ENCODE measurements at places on chromosomes 1 and 21.

GRCh38 chr1:208028526-208028925 is 117.6 kb upstream of the CD34 start:
- no peak for DNase-seq

- DNase-seq: no peak
Measured at GRCh38 chr1:211684791-211685190, 9.4 kb upstream of the NEK2 start.

GRCh38 chr1:17370618-17371017 is 1.4 kb upstream of the PADI6 start:
- no peak for DNase-seq

DNA sequence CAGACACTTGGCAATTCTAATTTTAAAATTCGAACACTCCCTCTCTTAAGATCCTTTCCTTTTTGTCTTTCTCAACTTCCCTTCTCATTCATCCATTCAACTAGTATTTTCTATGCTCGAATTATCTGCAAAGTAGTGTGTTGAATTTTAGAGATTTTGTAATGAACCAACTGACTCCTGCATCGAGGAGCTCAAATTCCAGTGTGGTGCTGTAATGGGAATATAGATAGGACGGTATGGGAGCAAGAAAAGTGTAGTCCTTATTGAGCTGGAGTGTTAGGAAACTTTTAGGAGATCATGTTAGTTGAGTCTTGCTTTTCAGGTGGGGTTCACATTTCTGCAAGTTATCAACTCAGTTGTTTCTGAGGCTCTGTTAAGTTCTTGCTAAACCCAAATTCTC is 897.5 kb downstream of the TTLL7 start:
- no peak for DNase-seq

DNA sequence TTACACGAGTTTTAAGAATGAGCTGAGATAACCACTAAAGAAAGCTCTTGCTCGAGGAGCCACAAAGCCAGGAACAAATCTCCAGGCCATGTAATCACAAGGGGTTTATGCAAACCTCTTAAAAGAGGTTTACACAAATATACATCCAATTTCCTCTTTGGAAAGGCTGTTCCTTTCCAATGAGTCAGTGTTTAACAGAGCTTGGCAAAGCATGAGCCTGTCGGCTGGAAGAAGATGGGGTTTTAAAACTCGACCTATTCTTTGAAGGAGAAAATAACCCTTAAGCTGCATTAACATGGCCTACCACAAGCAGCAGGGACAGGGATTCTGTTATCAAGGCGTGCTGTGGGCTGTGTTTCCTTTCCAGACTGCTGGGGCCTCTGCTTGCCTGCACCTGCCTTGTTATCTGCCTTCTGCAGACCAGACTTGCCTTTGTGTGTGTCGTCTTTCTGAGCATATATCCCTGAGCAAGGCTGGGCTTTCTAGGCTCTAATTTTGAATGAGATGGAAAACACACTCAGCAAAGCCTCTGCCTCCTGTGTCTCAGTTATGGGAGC is 40.6 kb upstream of the CYP2J2 start:
- no peak for DNase-seq

DNA sequence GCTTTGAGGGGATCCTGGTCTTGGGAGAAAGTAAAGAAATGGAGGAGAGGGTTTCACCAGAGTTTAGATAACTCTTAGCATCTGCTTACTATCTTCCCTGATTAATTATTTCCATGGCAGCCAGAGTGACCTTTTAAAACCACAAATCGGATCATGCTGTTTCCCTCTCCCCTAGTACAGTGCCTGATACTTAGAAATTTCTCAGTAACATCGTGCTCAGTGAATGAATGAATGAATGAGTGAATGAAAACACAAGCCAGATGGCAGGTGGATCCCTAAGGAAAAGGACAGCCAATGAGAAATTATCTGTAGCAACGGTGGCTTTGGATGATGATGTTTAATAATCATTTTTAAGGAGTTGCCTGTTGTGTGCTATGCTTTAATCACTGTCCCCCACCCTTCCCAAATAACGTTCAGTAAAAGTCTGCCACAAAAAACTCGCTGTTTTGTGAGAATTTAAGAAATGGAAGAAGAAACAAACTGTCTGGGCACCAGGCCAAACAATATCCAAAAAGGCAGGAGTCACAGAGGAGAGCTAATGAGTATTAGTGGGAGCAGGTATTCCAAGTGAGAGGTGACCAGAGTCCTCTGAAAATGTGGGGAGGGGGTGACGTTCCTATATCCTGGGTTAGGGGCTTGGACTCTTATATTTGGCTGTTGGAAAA is 737 bp upstream of the SMAP2 start:
- DNase-seq: no peak

DNA sequence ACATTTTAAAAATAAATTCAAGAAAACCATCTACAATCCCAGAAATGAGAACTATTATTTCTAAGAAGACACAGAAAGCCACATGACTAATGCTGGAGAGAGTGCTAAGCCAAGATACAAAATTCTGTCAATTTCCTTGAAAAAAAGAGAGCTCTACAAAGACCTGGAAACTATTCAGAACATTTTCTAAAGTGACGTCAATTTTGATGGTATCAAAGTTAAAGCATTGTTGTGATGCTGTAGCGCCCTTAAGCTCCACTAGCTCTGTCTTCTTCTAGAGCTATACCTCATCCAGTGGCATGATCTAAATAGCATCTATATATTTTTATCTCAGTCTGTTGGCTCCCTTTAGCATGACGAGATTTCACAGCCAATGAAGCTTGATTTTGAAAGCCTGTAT is 73.9 kb downstream of the ODF2L start:
- no peak for DNase-seq

DNA sequence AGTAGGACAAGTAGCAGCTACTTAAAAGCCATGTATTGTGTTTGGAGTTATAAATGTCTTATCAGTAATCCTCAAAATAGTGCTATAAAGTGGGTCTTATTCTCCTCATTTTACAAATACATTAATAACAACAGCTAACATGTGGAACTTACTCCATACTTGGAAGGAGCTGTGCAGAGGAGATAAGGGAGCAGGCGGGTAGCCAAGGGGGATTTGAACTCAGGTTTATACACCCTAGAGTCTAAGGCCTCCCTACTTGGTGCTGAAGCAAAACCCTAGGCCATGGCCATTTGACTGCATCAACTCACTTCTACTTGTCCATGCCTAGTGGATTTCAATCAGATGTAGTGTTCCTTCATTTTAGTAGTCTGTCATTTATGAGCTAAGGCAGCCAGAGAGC is 72.1 kb downstream of the LMO4 start:
- no peak for DNase-seq

DNA sequence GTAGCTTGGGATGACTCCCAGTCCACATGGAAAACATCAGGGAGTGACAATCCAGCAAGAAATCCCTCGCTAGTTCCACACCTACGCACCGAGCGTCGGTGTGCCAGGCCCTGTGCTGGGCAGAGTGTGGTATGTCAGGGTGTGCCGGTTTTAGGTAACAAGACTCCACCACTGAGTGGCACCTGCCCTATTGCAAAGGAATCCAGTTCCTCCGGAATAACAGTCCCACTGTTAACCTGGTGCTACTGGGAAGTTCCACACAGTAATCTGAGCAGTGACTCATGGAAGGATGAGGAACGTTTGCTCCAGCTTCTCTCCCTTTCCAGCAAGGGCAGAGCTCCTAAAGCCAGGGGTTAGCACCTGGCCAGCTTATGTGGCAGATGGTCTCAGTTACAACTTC is 14.3 kb downstream of the RNF207 start:
- no peak for DNase-seq

DNA sequence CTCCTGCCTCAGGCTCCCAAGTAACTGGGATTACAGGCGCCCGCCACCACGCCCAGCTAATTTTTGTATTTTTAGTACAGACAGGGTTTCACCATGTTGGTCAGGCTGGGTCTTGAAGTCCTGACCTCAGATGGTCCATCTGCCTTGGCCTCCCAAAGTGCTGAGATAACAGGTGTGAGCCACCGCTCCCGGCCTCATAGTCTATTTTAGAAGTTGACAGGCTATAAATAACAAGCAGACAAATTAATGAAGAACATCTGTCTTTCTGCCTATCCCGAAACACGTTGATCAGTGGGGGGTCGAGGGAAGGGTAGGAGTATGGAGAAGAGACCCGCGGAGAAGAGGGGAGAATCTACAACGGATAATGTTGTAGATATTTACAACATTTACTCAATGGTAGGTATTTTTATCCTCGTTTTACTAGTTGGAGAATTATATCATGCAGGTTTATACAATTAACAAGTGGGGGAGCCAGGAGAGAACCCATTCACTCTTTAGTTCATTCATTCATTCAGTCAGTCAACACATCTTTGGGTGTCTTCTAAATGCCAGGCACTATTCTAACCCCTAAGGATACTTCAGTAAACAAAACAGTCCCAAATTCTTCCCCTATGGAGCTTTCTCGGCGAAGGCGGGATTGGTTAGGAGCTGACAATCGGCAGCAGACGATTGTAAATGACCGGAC is 497 bp upstream of the IFNAR2 start:
- no peak for DNase-seq

DNA sequence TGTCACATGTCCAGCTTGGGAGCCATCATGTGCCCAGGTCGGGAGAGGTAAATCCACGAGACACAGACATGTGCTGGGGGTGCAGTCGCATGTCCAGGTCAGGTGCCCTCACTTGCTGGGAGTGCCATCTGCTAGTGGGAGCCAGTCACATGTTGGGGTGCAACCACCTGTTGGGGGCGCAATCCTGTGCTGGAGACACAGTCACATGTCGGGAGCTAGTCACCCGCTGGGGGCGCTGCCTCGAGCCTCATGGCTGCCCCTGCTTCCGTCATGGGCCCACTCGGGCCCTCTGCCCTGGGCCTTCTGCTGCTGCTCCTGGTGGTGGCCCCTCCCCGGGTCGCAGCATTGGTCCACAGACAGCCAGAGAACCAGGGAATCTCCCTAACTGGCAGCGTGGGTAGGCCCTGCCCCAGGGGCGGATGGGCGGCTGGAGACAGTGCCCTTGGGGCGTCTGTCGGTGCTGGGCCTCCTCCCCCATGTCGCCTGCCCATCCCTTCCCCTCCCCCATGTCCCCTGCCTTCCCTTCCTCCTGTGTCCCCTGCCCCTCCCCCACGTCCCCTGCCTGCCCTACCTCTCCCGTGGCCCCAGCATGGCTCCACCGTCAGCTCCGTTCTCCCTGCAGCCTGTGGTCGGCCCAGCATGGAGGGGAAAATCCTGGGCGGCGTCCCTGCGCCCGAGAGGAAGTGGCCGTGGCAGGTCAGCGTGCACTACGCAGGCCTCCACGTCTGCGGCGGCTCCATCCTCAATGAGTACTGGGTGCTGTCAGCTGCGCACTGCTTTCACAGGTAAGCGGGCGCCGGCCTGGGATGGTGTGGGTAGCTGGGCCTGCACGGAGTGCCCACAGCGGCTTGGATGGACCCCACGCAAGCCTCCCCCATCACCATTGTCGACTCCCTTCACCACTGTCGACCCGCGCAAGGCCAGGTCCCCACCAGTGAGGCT is at the start of gene PRSS38:
Gene PRSS38 (plus strand): TSS at position 208 of the 942 bp plus-strand sequence. CDS start 42 bp downstream, at position 250.
- DNase-seq: no peak

DNA sequence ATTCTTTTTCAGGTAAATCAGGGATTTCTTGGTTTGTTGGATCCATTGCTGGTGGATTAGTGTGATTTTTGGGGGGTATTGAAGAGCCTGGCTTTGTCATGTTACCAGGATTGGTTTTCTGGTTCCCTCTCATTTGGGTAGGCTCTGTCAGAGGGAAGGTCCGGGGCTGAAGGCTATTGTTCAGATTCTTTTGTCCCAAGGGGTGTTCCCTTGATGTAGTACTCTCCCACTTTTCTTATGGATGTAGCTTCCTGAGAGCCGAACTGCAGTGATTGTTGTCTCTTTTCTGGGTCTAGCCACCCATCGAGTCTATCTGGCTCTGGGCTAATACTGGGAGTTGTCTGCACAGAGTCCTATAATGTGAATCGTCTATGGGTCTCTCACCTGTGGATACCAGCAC is 17.6 kb upstream of the CCSAP start:
- no peak for DNase-seq

- DNase-seq: no peak
Measured at GRCh38 chr1:149997585-149998262, 12.8 kb downstream of the OTUD7B start.

DNA sequence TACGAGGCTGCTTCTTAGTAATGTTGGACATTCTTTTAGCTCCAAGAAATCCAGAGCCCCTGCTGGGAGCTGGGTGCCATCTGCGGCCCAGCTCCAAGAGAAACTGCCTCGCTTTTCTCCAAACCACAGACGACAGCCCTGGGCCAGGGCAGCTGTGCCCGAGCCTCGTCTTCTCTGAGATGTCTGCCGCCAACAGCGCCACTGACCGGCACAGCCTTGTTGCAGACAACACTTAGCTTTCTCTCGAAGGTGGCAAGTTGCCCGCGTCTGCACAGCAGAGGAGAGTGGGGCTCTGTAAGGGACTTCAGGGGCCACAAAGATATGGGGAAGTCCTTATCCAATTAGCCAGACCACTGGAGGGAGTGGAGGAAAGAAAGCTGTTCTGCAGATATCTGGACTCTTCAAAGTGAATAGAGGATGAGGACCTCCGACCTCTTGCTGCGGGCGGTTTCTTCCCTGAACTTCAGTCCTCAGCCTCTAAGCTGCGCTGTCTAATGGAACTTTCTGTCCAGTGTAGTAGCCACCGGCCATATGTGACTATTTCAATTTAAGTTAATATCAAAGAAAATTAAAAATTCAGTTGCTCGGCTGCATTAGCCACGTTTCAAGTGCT is 63.9 kb upstream of the DISP3 start:
- no peak for DNase-seq

DNA sequence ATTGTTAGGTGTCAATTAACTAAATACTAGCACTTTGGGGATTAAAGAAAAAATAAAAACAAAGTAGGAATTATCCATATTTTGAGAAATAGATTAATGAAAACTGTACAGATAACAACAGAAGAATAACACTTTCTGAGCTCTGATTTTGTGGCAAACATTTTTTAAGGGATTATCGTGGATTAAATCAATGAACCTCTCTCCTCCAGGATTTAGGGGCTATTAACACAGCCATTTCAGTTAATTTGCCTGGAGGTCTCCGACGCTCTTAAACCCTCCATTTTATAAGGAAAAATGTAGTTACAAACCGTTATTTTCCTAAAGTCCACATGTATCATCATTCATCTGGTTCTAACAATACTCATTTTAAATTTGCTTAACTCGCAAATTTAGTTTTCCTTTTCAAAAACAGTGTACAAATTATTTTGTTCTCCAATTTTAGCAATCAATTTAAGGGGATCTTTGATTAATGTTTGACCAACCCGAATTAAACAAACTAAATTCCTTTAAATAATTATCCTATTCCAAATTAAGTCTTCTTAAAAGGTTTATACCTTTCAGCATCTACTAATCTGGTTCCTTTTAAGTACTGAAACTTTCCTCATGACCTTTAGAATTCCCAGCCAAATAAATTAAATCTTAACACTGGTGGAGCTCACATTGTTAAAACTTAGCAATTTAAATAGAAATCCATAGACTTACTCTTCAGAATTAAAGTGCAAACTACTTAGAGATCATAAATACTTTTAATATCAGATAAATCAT is 30.7 kb upstream of the RNF187 start:
- DNase-seq: no peak

DNA sequence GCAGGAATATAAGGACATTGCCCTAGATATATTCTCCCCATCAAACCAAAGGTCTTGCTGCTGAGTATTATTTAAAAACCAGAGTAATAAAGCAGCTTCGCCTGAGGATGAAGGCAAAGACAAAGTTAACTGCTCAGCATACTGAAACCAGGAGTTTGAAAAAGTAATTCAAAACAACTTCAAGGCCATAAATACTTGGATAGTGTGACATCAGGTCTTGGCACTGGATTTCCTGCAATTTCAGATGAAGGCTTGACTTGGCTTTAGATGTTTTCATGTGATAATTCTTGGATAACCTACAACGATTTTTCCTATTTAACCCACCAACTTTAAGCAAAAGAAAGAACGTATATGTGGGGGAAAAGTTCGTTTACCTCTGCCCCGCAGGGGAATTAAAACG is 10.6 kb downstream of the SOD1 start:
- no peak for DNase-seq

- DNase-seq: peak; percentile 12
Measured at GRCh38 chr1:202710070-202711045, at the start of gene SYT2. Gene SYT2, minus strand, starts transcription at chr1:202710454. Its CDS starts 104,682 bp downstream, at chr1:202605772.
